ENCODE measurements at places on chromosomes 7 and 10.

DNA sequence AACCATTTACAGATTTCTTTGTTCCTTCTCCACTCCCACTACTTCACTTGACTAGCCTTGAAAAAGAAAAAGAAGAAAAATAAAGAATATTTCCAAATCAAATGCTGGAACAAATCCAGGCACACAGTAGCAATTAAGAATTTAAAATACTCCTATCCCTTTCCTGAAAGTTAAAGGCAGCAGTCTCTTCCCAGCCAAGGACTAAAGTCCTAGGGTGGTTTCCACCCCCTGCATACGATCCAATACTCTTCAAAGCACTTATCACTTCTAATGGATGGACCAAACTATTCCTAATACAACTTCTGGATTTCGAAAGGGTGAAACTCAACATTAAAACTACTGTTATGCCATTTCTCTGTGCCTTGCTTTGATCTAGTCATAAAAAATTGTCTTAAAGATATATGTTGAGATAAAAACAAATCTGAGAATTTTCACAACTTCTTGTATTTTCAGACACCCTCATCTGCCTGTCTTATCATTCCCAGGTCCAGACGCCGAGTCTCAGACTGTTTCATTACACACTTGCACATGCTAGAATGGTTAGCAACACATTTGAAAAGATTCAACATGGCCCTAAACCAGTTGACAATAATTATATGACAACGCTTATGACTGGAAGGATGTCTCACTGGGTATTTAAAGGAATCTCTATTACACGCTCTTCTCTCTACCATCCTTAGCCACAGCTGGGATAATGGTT, 13.4 kb downstream of the ELMO1 start:
- DNase-seq = no peak

GRCh38 chr7:55024776-55025175, 6.0 kb downstream of the EGFR start:
- DNase-seq = no peak

GRCh38 chr7:55962014-55962413, 2.4 kb upstream of the NIPSNAP2 start:
- DNase-seq = no peak

- no peak for DNase-seq
These were observed 11.7 kb upstream of the CALML3 start for GRCh38 chr10:5512881-5513612.

DNA sequence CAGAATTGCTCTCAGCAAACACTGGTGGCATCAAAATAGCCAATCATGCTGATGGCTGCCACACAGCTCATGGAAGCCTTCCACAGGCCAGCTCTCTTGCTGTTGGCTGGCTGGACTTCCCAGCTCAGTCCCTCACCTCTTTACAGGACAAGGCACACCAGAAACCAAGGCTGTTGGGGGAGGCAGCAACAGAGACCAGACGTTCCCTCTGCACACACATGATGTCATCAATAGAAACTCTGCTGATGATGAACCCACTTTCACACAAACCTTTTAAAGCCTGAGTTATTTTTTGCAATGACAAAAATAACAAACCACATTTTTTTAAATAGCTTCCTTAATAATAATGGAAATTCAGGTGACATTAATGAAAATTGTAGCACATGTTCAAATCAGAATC, 300.9 kb upstream of the C7orf33 start:
- no peak for DNase-seq

GRCh38 chr10:79220307-79220706, 127.0 kb upstream of the PPIF start:
- DNase-seq = no peak

DNA sequence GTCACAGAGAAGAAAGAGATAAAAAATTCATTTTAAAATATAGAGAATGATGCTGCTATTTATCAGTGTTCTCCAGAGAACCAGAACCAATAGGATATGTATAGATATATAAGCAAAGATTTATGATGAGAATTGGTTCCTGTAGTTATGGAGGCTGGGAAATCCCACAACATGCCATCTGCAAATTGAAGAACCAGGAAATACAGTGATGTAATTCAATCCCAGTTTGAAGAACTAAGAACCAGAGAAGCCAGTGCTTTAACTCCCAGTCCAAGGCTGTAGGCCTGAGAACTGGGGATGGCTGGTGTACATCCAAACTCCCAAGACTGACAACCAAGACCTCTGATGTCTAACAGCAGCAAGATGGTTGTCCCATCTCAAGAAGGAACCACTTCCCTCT, 192.9 kb upstream of the PLXDC2 start:
- no peak for DNase-seq

DNA sequence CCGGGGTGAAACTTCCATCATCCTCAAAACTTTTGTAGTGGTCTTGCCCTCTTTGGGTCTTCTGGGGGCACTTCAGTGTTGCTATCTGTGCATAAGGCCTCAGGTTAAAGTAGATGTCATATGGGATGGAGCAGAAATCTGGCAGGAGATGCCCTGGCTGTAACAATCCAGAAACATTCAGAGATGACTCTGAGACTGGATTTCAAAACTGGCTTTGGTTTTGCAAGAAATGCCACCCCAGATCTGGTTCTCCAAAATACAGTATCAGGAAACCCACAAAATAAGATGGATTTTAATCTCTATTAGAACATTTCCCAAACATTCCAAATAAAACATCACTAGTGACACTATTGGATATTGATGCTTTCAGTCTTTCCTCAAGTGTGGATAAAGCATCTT, 191.5 kb downstream of the REEP3 start:
- DNase-seq = no peak

DNA sequence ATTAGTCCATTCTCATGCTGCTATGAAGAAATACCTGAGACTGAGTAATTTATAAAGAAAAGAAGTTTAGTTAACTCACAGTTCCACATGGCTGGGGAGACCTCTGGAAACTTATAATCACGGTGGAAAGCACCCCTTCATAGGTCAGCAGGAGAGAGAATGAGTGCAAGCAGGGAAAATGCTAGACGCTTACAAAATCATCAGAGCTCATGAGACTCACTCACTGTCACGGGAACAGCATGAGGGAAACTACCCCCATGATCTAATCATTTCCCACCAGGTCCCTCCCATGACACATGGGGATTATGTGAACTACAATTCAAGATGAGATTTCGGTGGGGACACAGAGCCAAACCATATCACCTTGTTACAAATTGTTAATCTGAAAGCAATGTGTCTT, 15.8 kb downstream of the TAS2R39 start:
- no peak for DNase-seq

DNA sequence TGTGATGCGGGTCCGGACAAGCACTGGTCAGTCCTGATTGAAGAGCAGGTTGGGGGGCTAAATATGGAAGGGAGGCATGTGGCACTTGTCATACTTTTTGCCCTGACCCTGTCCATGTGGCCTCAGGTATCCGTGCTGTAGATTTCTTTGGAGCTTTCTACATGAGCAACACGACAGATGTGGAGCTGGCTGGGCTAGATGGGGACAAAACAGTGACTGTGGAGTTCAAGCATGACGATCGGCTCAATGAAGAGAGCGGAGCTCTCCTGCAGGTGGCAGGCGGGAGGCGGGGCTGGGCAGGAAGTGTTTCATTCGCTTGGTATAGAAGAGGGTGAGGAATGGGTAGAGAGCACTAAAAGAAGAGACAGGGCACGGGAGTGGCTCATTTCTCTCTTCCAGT, 13.0 kb upstream of the CHCHD1 start:
- DNase-seq = no peak

DNA sequence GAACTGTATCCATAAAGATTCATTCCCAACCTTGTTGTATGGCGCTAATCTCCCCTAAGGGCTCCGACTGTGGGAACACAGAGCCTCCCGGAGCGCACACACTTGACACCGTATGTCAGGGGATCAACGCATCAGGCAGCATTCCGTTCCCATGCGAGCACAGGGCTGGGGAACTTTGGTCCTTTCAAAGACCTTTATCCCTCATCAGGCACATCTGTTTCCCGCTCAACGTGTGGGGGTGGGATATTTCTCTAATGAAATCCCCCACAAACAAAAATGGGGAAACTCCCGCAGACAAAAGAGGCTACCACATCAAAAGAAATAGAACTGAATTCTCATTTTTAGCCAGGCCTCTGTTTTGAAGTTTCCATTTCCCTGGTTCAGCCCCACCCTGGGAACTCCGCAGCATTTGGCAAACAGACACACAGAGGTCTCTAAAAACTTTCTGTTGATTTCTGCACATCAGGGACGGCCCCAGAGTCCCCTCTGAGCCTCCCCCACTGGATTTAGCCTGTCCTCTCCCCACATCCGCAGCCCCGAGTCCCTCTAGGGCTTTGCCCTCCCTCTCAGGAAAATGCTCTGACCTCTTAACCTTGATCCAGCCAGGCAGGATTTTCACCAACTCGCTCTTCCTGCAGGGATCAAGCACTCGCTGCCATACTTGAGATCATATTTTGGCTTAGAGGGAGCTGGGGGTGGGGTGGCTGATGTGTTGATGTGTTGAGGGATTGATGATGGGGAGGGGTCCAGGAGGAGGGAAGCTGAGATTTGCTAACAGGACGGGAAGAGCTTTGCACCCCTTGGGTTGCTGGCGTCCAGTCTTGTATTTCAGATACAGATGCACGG, 6.6 kb downstream of the CPA5 start:
- DNase-seq = no peak

GRCh38 chr7:90917539-90917938, 321.4 kb downstream of the CDK14 start:
- no peak for DNase-seq

DNA sequence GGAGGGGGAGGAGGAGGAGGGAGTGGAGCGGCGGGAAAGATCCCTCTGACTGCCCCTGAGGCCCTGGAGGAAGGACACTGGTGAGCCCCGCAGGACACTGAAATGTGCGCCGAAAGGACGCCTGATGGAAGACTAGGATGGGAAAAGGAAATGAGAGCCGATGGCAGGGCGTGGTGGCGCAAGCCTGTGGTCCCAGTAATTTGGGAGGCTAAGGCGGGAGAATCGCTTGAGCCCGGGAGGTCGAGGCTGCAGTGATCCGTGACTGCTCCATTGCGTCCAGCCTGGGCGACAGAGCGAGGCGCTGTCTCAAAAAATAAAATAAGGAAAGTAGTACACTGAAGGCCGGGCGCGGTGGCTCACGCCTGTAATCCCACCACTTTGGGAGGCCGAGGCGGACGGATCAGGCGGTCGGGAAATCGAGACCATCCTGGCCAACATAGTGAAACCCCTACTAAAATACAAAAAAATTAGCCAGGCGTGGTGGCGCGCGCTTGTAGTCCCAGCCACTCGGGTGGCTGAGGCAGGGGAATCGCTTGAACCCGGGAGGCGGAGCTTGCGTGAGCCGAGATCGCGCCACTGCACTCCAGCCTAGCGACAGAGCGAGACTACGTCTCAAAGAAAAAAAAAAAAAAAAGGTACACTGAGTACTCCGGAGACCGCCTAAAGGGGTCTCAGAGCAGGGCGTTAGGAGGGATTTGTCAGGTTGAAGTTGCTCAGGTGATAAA, 561 bp upstream of the HNRNPF start:
- DNase-seq = no peak

GRCh38 chr7:97179454-97180104, 62.1 kb downstream of the SDHAF3 start:
- DNase-seq = no peak

DNA sequence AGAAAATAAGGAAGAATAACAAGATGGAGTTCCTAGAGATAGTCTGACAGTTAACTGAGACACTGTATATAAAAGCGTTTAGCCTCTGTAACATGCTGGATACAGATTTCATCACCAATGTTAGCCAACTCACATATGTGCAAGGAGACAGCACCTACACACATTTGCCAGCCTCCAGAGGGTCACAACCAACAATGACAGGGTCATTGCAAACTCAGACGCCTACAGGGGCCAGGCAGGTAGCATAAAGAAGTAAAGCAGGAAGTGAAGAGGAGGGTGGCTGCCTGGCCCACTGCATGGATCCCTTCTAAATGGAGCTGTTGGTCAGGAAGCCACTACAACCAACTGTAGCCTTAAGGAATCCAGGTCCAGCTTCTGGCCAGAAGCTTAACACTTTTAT, 50.4 kb downstream of the NRAP start:
- no peak for DNase-seq

DNA sequence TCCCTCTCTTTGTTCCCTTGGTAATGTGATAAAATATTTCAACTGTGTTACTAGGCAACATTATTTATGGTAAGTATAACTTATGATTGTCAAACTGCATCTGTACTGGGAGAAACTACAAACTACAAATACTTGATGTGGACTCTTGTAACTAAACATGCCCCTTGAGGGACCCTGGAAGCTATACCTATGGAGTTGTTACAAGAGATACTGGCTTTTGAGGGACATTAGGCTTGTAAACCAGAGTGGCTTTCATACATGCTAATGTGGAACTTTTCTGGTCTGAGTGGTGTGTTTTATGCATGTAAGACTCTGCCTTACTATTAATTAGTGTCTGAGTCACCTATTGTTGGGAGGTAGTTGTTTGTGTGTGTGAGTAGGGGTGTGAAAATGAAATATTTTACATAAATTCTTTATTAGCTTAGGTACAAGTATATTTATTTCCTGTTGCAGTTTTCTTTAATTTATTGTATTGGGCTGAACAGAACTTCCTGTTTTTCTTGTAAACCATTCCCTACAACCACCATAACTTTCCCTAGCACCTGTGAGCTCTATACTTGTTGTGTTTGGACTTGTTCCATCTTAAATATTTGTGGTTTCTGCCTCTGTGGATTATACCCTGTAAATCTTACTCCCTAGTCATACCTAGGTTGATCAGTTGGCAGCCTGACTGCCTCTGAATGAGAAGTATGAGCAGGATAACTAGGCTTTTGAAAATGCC, 49.8 kb downstream of the STK31 start:
- no peak for DNase-seq

DNA sequence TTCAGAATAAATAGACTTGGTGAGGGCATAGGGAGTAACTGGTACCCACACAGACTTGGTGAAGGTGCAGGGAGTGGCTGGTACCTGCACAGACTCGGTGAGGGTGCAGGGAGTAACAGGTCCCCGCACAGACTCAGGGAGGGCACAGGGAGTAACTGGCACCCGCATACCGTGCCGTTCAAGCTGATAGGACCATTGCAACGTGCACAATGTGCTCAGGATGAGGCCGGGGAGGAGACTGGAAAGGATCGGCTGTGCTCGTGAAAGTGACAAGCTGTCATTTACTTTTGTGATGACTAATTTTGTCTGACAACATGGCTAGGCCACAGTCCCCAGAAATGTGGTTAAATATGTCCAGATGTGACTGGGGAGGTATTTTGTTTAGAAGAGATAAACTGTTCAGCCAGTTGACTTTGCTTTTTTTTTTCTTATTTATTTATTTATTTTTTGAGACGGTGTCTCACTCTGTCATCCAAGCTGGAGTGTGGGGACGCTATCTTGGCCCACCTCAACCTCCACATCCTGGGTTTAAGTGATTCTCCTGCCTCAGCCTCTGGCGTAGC, 76.2 kb upstream of the NMT2 start:
- no peak for DNase-seq

DNA sequence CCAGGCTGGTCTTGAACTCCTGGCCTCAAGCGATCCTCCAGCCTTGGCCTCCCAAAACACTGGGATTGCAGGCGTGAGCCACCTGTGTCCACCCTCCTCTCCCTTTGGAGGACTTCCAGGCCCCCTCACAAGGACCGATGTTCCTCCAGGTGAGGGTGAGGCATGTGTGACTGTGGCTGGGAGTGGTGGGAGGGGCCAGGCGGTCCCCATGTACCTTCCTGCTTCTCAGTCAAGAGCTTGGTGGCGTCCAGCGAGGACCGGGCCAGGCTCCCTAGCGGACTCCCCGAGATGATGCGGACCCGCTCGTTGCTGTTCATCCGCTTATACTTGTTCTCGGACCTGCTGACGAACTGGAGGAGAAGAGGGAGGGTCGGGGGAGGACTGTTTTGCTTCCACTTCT, 70.9 kb upstream of the GNA12 start:
- DNase-seq = no peak
